ENCODE measurements at places on chromosomes 11 and 22. TPM values are rescaled to one million over a fixed set of nuclear protein-coding genes. Genes with fewer than 3 reads are reported as not detected.

DNA sequence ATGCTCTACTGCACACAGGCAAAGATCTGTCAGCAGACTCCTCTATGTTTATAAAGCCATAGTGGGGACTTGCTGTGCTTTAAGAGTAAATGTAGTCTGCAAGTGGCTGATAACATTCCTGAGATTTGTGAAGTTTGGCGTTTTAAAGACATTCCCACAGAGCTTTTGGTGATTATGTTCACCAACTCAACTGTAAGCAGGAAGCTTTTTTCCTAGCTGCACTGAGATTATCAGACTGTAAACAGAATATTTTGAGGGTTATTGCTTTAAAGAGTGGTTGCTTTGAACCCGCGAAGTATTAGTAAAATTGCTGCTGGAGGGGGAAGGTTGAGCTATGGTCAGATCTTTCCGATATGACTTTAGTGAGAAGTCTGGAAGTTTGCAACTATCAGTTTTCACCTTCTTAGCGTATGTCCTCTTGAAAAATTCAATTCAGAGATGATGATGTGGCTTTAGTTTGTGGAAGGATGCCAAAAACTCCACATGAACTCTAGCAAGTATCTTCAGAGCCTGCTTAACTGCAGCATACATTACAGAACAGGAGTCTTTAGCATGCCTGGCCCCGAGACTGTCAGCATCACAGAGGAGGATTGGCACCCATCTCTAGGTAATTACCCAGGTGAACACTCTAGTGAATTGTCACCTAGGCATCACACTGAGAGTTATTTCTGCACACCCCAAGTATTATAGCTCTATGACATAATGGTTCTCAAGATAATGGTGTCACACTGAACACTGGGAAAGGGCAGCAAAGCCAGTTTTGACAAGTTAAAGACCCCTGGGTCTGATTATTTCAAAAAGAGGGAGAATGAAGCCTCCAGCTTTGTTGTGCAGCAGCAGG is 89.9 kb downstream of the MTNR1B start:
- DNase-seq: no peak

- DNase-seq: no peak
Observed at GRCh38 chr11:38323961-38324761, 1726.1 kb upstream of the RAG2 start.

- no peak for DNase-seq
Observed at GRCh38 chr11:68128682-68129327, 7.6 kb upstream of the CHKA start.

DNA sequence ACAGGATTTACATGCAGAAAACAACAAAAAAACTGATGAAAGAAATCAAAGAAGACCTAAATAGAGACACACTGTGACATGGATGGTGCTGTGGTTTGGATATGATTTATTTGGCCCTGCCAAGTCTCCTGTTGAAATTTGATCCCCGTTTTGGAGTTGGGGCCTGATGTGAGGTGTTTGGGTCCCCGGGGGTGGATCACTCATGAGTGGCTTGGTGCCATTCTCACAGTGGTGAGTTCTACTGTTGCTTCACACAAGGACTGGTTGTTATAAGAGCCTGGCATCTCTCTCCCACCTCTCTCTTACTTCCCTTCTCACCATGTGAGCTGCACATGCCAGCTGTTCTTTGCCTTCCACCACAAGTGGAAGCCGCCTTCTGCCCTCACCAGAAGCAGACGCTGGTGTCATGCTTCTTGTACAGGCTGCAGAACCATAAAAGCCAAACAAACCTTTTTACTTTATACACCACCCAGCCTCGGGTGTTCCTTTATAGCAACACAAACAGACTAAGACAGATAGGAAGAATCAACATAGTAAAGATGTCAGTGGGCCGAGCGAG is 7.8 kb upstream of the RTL6 start:
- no peak for DNase-seq

DNA sequence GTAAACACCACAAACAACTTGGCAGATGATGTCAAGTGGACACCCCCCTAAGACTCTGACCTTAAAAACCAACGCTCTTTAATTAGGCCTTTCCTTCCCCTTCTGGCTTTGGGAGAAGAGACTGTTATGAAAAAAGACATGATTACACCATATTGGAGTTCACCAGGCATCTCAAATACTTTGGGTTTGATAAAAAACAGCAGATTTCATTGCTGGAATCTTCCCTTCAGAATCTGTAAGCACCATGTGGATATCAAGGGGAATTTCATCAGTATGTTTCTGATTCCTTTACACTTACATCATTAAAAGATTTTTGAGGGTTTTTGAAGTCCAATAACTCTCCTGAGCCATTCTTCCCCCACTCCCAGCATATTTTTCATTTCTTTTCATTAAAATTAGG is 85.6 kb downstream of the KIRREL3 start:
- no peak for DNase-seq

DNA sequence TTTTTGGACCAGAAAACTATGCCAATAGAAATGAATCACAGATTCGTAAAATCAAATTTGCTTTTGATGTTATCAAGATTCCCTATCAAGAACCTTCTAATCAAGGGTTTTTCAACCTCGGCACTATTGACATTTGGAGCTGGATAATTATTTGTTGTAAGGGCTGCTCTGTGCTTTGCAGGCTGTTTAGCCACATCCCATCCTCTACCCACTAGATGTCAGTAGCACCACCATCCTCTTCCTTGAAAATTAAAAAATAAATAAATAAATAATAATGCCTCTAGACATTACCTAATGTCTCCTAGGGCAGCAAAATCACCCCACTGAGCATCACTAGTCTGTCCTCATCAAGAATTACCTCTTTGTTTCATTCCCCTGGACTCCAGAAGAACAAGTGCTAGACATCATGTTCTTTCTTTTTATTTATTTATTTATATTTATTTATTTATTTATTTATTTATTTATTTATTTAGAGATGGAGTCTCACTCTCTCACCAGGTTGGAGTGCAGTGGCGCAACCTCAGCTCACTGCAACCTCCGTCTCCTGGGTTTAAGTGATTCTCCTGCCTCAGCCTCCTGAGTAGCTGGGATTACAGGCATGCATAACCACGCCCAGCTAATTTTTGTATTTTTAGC is 744.7 kb downstream of the KCNA4 start:
- DNase-seq: no peak

Gene SCGB1D2
- not detected for total RNA-seq

GRCh38 chr11:44031549-44031948 is 16.2 kb upstream of the ACCSL start:
- no peak for DNase-seq

DNA sequence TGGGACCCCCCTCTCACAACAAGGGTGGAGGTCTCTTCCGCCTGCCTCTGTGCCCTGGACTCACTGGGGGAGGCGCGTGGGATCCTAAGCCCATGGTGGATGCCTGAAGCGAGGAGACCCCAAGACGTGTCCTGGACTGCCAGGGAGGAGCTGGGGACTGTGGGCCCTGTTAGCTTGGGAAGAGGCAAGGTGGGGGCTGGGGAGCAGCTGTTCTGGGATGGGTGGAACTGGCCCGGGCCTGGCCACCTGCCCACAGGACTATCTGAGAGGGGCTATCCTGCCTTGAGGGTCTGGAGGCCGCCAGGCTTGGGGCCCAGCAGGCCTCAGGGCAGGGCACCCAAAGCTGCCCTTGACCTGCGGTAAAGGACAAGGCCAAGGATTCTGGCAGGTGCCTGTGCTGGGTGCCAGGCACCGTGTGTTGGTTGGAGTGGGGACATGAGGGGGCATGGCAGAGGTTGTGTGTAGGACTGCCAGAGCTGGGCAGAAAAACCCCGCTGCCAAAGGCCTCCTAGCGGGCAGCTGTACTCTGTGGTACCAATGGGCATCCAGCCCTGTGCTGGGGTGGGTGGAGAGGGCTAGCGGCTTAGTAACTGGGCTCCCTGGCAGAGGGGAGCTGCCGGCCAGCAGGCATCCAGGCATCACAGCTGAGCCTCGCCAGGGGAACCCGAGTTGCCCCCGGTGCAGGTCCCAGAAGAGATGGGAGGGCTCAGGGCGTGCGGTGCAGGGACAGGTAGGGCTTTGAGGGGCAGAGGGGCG is 670 bp downstream of the LSP1 start:
- DNase-seq: no peak

- DNase-seq: no peak
Observed at GRCh38 chr11:11329062-11329806, 23.8 kb downstream of the CSNK2A3 start.

- no peak for DNase-seq
Observed at GRCh38 chr11:115244296-115244695, 259.9 kb downstream of the CADM1 start.
